ENCODE measurements at places on chromosomes 5 and 9.

DNA sequence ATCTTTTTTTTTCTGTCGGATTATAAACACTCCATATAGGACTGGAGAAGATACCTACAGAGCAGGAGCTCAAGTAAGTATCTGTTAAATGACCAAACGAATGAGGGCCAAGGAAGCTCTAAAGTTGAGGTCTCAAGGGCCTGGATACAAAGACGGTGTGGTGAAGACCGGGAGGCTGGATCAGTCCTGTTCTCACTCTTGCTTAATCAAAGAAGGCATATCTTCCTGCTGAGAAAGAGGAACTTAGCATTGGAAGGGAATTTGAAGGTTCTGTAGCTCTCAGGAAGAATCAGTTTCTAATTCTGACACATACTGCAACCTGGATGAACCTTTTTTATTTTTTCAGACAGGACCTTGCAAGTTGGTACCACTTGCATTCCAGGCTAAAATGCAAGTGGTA is 28.3 kb upstream of the PAX5 start:
- no peak for DNase-seq

- DNase-seq: no peak
These were observed 66.9 kb upstream of the EPB41L4A start for GRCh38 chr5:112485934-112486355.

- DNase-seq: no peak
These were observed 15.4 kb downstream of the NIPAL4 start for GRCh38 chr5:157475432-157475831.

- no peak for DNase-seq
These were observed 145.3 kb upstream of the ADCY2 start for GRCh38 chr5:7250611-7251010.

DNA sequence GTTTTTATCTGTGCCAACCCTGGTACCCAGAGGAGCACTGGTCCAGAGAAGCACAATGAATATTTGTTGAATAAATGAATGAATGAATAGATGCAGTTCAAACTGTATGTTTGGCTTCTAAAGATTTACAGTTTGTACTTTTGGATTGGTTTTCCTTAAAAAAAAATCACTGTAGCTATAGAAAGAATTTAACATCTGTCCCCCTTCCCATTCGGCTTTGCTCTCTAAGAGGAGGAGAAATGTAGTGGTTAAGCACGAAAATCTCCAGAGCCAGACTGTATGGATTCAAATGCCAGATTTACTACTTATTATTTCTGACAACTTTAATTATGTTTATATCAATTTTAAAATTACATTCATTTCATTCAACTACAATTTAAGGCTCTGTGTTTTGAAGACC is 98.8 kb upstream of the MAMDC2 start:
- DNase-seq: no peak

DNA sequence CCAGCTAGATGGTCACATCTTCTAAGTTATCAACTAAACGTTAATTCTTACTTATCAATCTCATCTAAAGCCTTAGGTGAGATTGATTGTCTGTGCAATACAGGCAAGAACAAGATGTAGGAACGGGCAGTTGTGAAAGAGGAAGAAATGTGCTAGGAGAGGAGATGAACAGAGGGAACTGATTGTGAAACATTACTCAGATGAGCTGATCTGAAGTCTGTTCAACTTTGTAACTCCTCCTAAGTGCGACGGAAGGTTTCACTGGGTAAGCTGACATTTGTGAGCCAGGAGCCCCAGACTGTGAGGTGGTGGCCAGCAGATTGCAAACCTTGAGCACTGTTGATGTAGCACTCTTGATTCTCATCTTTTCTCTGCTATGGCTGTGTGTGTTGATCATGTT is 204.1 kb downstream of the CD180 start:
- DNase-seq: no peak

DNA sequence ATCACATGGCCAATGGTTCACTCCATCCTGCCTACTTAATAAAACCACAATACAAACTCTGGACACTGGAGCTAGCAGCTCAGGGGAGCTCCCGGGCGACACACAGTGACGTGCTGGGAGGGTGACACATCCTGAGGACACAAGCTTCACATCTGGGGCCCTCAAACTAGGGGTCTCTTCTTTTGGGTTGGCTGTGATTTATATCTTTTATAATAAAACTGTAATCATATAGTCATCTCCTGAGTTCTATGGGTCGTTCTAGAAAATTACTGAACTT is 12.1 kb upstream of the MAPK9 start:
- no peak for DNase-seq

DNA sequence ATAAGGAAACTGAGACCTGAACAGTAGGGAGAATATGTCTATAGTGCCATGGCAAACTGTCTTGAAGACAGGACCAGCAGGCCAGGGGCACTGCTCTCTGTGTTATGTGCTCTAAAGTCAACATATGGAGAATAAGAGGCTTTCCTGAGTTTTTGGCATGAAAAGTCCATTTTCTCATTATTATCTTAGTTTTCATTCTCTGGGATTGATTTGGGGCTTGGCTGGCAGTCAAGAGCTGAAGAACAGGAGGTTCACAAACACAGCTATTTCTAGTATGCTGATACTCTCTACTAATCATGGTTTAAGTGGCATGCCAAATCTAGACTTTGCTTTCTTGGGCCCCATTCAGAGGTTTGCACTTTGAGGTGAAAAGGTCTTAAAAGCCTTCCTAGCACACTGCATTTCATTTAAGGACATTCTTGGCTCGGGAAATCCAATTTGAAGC is 404.4 kb downstream of the ZNF608 start:
- no peak for DNase-seq

- DNase-seq: no peak
These were observed 92.0 kb downstream of the BASP1 start for GRCh38 chr5:17309462-17309861.

GRCh38 chr5:79697222-79698170 is 7.9 kb downstream of the CMYA5 start:
- no peak for DNase-seq

- DNase-seq: no peak
These were observed 578.7 kb upstream of the ZNF462 start for GRCh38 chr9:106284296-106284695.

DNA sequence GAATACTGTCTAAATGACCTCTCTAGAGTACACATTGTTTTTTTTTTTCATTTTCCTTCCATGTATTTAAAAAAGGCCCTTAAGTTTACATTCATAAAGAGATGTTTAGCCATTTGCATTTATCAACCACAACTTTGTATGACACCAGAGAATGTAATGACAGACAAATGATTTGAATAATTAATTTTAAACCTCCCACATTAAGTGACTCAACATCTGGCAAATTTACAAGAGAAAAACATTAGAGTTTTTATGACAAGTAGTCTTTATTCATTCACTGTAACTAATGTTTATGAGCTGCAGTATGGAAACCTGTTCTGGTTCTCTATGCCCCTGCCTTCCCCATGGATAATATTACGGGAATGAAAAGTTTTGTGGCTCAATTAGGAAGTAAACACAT is 1093.8 kb upstream of the CDH9 start:
- DNase-seq: no peak

DNA sequence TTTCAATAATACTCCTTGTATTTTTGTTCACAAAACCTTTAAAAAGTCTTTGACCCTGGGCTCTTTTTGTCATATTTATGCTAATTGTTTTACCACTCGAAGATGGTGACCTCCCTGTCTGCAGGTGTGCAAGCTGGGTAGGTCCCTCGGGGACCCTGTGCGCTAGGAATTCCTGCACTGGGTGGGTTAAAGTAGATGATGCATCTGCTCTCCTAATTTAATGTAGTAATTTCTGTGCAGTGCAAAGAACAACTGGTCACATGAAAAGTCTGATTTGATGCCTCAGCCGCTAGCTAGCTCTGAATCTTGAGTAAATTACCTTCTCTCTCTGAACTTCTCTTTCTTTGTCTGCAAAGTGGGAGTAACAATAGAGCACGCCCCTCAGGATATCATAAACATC is 139.1 kb upstream of the OTULINL start:
- no peak for DNase-seq
